Right renal cortex interstitium (tissue), 3 donors: ENCODE measurements at places on chromosomes 12 and 14.

GRCh38 chr14:38278035-38278434 is 22.1 kb upstream of the CLEC14A start:
- no peak for DNase-seq

GRCh38 chr12:12398026-12398859 is 41.4 kb downstream of the BORCS5 start:
- no peak for DNase-seq

DNA sequence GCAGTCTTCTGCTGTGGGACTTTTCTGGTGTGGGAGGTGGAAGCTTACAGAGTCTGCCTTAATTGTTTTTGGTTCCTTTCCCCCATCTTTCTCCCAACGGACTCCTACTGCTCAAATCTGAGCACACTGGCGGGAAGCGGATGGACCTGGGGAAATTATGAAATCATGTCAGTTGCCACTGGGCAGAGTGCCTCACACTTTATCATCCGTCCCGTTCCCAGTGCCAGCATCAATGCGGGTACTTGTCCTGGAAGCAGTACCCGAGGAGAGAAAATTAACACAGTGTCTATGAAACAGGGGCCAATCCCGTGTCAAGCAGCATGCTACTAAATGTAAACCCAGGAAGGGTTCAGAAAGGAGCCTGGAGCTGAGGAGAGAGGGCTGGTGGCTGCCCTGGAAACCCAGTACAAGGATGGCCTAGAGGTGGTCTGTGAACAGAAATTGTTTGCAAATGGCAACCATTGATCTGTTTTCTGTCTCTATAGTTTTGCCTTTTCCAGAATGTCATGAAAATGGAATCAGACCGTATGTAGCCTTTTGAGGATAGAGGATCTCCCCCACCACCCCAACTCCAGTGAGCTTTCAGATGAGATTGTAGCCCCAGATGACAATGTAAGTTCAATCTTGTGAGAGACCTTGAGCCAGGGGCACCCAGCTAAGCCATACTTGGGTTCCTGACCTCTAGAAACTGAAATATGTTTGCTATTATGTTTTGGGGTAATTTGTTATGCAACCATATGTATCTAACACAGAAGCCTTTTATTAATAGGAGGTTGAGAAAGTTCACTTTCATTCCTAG is 908 bp upstream of the CDKL1 start:
- DNase-seq: no peak

DNA sequence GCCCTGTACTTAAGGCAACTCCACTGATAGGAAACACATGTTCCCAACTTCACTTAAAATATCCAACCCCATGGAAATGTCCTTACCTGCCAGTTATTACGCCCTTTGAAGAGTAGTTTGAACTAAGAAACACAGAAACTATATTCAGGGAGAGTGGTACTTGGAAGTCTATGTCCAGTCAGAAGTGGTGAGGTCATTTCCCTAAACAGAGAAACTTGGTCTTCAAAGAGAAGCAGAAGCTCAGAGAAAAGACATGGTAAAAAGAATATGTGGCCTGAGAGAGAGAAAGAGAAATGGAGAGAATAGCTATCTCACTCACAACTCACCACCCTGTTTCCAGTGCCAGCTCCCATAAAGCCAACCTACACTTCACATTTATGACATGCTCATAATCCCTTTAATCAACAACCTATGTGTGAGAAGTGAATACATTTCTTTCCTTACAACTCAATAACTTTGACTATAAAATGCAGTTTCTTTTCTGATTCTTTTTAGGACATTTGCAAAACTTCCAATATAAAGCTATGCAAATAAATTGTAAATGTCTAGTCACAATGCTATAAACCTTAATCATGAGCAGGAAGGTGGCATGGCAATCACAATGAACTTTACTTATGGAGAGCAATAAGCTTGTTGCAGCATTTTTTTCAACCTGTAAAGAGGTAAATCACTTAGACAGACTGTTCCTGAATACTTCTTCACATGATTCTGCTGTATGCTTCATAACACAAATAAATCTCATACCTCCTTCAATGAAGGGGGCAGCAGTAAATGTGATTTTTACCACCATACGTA is 67.1 kb downstream of the CPNE8 start:
- DNase-seq: no peak

- DNase-seq: no peak
Measured at GRCh38 chr12:122505419-122506051, 4.8 kb upstream of the ZCCHC8 start.

- DNase-seq: no peak
Measured at GRCh38 chr12:1581973-1582708, 12.2 kb downstream of the FBXL14 start.

DNA sequence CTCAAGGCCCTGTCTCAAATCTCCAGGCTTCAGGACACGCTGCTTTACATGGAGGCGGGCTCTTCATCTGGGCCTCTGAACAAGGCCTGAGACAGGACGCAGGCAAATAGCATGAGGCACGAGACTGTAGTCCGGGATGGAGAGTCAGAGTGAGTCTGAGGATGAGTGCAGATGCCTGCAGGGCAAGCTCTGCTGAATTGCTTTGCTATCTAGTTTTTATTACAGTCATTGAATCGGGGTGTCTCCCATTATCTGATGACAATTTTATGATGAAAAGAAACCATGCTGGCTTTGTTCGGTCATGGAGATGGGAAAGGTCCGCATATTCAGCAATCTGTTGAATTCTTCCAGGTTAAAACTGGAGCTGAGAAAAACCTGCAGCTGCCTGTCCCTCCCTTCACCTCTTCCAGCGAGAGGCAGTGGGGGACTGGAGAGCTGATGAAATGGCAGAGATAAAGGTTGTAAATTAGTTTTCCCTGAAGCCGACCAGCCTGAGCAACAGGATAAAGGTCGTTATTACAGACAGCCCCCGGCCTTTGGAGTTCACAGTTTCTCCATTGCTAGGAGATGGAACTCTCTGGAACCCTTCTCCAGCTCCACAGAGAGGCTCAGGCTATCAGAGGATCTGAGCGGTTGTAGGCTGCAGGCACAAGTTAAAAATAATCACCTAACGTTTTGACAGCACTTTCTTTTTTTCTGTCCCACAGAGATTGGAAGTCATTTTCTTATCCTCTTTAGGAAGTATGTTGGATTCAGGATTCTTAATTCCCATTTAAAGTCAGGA is 1.3 kb upstream of the ADGRD1 start:
- DNase-seq: no peak

DNA sequence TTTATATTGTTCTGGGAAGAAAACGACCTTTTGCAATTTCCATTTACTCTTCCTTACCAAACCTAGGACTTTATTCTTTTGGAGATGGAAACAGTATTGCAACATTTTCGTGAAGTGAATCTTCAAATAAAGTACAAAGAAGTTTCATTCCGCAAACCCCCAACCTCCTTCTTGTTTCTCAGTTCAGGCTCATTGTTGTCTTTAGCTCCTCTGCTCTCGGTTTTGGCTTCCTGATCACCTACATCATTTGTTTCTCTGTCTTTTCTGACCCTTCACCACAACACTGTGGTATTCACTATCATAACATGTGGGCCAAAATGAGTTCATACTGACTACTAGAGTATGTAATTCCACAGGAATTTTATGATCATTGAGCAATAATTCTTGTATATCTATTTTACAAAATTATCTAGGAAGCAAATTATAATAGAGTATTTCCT is 266.8 kb downstream of the ADAMTS20 start:
- no peak for DNase-seq

DNA sequence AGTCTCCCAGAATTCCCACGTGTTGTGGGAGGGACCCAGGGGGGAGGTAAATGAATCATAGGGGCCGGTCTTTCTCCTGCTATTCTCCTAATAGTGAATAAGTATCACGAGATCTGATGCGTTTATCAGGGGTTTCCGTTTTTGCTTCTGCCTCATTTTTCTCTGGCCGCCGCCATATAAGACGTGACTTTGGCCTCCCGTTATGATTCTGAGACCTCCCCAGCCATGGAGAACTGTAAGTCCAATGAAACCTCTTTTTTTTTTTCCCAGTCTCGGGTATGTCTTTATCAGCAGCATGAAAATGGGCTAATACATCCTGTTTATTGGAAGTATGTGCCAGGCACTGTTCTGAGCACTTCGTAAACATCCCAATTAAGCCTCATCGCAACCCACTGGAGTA is 788 bp downstream of the KRT72 start:
- DNase-seq: no peak

DNA sequence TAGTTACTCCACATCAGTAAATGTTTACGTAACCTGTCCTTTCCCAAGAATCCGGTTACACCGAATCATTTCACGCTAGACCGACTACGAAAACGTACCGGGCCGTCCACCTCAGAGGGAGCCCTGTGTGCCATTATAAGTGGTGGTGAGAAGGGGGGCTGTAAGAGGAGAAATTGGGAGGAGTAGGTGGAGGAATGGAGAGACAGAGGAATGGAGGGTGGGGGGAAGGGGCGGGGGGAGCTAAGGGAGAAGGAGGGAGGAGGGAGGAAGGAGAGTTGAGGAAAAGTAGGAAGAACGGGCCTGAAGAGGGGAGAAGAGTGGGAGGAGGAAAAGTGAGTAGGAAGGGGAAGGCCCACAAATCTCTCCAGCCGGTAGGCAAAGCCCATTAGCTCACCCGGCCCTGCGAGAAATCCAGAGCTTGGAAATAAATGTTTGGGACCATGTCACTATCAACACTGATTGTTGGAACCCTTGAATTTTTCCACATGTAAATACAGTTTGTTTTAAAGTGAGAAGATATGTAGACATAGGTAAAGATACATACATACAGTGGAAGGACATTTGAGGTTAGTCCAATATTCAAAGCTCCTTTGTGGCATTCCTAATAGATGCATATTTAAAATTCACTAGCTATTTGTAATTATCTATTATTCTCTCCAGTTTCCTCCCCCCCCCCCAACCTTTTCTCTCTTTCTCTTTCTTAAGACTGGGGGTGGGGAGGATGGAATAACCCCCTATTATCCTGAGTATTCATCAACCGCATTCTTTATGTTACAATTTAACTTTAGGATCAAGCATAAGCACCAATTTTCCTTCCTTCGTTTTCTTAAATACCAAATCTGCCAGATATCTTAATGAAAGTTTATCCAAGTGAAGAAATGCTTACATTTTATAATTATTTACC is 2.1 kb upstream of the FOXG1 start:
- DNase-seq: no peak

DNA sequence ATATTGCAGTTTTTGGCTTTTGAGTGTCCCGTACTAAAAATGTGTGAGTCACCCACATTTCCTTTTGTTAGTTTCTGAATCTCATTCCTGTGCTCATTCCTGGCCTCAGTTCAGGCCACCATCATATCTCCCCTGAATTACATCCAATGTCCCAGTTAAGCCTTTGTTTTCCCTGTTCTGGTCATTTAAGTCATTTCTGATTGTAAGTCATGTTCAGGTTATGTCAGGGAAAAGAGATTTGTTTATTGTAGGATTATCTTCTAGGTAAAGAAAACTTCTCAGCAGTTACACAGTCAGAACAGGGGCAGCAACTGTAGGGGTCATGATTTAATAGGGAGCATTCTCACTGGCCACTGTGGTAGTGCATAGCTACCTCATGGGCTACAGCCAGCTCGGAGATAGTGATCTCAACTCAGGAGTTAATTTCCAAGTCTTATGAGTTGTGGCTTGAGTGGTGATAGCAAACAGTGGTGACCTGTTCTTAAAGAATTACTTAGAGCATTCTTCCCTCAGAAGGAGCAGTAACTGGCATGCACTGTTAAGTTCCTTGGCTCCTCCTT is 6.7 kb downstream of the DDX47 start:
- no peak for DNase-seq

DNA sequence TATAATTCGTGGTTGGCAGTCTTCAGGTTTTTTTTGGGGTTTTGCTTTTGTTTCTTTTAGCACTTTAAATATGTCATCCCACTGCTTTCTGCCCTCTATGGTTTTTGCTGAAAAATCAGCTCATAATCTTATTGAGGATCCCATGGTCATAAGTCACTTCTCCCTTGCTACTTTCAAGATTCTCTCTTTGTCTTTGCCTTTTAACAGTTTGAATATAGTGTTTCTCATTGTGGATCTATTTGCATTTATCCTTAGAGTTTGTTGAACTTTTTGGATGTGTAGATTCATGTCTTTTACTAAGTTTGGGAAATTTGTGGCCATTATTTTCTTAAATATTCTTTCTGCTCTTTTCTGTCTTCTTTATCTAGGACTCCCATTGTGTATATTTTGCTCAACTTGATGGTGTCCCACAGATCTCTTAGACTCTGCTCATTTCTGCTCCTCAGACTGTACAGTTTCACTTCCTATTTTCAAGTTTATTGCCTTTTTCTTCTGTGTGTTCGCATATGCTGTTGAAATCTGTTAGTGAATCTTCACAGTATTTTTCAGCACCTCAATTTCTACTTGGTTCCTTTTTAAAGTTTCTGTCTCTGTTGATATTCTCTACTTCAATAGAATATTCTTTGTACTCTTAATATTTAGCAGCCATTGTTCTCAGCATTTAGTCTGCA is 70.8 kb downstream of the WNK1 start:
- DNase-seq: no peak
